Fibroblast of skin of scalp (primary cell): ENCODE measurements at places on chromosomes 11 and 22.

GRCh38 chr11:87574193-87574592 lies 536.5 kb downstream of the TMEM135 start:
- DNase-seq = no peak

- no peak for DNase-seq
These were observed 1356.2 kb downstream of the FAM181B start for GRCh38 chr11:81377418-81377817.

DNA sequence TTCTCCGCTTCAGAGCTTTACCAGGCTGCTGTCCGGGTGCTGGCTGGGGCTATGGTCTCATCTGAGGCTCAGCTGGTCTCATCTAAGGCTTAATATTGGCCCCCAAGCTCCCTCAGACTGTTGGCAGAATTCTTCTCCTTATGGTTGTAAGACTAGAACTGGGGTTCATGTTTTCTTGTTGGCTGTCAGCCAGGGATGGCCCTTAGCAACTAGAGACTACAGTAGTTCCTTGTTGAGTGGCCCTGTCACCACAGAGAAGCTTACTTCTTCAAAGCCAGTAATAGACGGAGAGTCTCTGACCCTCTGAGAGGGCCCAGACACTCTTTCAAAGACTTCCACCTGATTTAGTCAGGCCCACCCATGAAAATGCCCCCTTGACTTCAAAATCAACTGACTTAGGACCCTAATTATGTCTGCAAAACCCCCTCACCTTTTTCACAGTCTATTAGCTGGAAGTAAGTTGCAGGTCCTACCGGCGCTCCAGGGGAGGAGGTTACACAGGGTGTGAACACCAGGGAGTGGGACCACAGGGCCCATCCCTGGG lies 24.2 kb upstream of the TREH start:
- no peak for DNase-seq

DNA sequence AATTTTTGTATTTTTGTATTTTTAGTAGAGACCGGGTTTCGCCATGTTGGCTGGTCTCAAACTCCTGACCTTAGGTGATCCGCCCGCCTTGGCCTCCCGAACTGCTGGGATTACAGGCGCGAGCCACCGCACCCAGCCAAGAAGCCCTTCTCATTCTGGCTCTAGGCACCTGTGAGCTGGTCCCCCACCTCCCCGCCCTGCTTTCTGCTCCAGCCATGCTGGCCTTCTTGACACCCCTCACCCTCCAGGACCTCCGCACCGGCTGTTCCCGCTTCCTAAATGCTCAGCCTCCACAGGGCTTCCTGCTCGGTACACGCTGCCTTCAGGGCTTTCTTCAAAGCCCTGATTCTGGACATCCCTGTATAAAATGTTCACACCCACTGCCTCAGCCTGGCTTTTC lies 5.5 kb upstream of the FXYD2 start:
- DNase-seq = no peak
